ENCODE measurements at places on chromosomes 1 and 21. TPM values are rescaled to one million over a fixed set of nuclear protein-coding genes. Genes with fewer than 3 reads are reported as not detected.

IKBKE gene
- total RNA-seq: 14.5 TPM

GRCh38 chr1:19764848-19765247 lies 34.9 kb downstream of the TMCO4 start:
- H3K4me1 ChIP-seq: no peaks in the 10 kb centered on the region
- no peaks in the 10 kb centered on the region for H3K27me3 ChIP-seq
- DNase-seq: no peak
- peaks cover 2% of the 10 kb centered on the region for H3K36me3 ChIP-seq

- no peaks in the 10 kb centered on the region for H3K27me3 ChIP-seq
- H3K4me1 ChIP-seq: no peaks in the 10 kb centered on the region
- DNase-seq: no peak
- no peak overlapping the region for H3K27ac ChIP-seq
- H3K4me3 ChIP-seq: no peak overlapping the region
These were observed 1271.8 kb downstream of the BRINP3 start for GRCh38 chr1:189205863-189206262.

DNA sequence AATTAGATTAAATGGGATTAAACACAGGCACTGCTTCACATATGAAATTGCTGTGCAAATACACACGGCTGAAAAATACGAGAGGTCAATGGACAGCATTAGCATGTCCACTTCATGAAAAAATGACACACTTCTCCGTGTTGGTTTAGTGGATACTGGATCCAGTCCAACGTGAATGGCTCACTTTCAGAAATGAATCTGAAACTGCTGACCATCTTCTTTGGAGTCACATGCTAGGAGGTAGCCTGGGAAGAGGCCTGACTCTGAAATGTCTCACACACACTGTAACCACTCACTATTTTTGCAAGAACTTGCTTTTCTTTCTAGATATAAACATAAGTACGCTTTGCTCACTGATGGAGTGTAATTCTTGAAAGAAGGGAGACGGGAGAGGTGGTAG lies 127.3 kb downstream of the HLCS start:
- H3K4me3 ChIP-seq: no peak overlapping the region
- H3K27ac ChIP-seq: no peak overlapping the region
- DNase-seq: no peak

DNA sequence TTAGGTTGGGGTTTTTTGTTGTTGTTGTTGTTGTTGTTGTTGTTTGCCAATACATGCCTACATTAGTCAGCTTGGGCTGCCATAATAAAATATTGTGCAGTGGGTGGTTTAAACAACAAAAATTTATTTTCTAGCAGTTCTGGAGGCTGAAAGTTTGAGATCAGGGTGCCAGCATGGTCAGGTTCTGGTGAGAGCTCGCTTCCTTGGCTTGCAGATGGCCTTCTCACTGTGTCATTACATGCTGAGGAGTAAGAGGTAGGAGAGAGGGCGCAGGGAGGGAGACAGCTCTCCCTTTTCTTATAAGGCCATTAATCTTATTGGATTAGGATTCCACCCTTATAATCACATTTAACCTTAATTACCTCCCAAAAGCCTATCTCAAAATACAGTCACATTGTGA lies 52.7 kb downstream of the DIRAS3 start:
- H3K27ac ChIP-seq: no peak overlapping the region
- no peak for DNase-seq
- H3K27me3 ChIP-seq: no peaks in the 10 kb centered on the region
- H3K4me1 ChIP-seq: no peaks in the 10 kb centered on the region
- H3K36me3 ChIP-seq: no peaks in the 10 kb centered on the region
- no peak overlapping the region for H3K4me3 ChIP-seq

DNA sequence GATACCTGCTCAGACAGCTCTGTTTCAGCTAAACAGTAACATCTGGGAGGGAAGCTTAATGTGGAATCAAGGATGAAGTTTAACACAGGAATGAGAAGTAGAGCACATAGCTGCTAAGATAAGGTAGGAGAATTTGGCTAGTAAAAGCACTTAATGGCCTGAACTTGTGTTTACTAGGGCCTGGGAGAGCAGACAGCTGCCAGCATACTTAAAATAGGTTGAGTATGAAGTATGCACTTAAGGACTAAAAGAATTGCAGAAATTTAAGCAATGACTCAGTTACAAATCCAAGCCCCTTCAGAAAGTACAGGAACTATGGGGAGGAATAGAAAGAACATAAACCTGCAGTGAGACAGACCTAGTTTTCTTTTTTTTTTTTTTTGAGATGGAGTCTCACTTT lies 53.0 kb downstream of the BACH1 start:
- no peaks in the 10 kb centered on the region for H3K27me3 ChIP-seq
- H3K4me3 ChIP-seq: no peak overlapping the region
- DNase-seq: no peak
- no peaks in the 10 kb centered on the region for H3K36me3 ChIP-seq

DNA sequence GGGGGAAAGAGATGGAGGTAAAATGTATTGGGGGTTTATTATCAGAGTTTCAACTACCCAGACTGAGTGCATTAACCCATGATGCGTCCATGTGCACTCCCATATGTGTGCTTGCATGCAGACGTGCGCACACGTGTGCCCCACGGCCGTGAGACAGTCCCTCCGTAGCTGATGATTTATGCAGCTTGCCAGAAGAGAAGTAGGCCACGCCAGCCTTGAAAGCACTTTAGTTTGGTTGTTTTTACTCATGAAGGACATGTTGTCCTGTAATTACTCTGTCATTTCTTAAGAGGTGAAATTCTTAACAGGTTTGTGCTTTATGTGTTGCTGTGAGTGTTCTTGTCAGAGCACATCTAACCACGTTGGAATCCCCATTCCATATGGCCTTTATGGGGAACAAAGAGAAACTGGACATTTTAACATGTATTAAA lies 467.8 kb downstream of the LMO4 start:
- H3K4me3 ChIP-seq: no peak overlapping the region
- DNase-seq: peak; percentile 37
- no peaks in the 10 kb centered on the region for H3K36me3 ChIP-seq
- no peak overlapping the region for H3K27ac ChIP-seq
- peaks cover 3% of the 10 kb centered on the region for H3K4me1 ChIP-seq
- no peaks in the 10 kb centered on the region for H3K27me3 ChIP-seq

DNA sequence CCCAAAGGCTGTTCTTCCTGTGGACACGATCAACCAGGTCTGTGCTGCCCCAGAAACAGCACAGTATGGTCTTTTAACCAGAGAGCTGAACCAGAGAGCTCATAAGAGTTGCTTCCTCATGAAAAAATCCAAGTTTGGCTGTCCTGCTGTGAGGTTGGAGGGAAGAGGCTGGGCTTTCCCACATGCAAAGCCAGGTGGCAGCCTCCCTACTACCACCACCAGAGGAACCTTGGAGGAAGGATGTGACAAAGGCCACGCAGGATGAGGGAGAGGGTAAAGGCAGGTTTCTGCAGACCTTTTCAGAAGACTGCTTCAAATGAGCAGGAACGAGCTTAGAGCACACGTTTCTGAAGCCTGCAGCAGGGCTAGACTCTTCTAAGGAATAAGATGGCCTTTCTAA lies 27.1 kb downstream of the FAM78B start:
- H3K27ac ChIP-seq: no peak overlapping the region
- no peak overlapping the region for H3K4me3 ChIP-seq
- H3K4me1 ChIP-seq: no peaks in the 10 kb centered on the region
- no peak for DNase-seq

DNA sequence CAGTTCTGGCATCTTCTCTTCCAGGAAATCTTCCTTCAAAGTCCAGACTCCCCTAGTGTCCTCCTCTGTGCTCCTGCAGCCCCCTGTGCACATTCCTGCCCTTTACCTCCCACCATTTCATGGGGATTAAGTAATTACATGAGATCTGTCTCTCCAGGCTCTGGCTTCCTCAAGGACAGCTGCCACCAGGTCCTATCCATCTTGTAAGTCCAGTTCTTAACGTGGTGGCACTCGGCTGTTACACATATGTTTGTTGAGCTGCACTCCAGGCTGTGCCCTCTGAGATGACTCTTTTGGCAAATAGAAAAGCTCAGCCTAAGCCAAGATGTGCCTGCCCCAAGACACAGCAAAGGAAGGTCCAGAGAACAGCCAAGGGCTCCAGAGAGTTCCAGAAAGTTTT lies 57.4 kb upstream of the CAMK1G start:
- H3K36me3 ChIP-seq: no peaks in the 10 kb centered on the region
- no peak overlapping the region for H3K4me3 ChIP-seq
- DNase-seq: no peak
- peaks cover 5% of the 10 kb centered on the region for H3K4me1 ChIP-seq

DNA sequence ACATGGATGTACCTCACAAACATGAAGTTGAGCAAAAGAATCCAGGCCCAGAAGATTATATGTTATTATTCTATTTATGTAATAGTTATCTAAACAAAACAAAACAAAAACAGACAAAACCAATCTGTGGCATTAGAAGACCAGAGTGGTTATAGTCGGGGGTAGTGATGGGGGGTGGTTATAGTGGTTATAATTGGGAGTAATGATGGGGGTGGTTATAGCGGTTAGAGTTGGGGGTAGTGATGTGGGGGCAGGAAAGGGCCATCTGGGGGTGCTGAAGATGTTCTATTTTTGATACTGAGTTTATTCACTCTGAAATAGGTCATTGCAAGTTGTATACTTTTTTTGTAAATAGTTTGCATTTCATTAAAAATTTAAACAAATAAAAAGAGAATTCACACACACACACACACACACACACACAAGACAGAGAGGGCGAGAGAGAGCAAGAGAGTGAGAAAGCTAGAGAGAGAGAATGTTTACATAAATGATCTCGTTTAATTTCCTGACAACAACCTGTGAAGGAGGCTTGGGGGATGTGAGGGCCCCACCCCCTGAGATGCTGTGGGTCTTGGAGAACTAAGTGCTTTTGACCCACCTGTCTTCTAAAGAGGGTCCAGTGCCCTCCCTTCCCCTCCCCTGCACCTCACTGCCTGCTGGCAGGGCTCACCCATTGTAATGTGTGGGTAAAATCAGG lies 37.4 kb downstream of the RHOU start:
- H3K27ac ChIP-seq: no peak overlapping the region
- H3K4me3 ChIP-seq: no peak overlapping the region
- H3K27me3 ChIP-seq: no peaks in the 10 kb centered on the region

- H3K27ac ChIP-seq: no peak overlapping the region
- H3K4me1 ChIP-seq: no peaks in the 10 kb centered on the region
- no peaks in the 10 kb centered on the region for H3K36me3 ChIP-seq
- DNase-seq: peak; percentile 96
These were observed 24.6 kb downstream of the DMAP1 start for GRCh38 chr1:44237721-44238457.

DNA sequence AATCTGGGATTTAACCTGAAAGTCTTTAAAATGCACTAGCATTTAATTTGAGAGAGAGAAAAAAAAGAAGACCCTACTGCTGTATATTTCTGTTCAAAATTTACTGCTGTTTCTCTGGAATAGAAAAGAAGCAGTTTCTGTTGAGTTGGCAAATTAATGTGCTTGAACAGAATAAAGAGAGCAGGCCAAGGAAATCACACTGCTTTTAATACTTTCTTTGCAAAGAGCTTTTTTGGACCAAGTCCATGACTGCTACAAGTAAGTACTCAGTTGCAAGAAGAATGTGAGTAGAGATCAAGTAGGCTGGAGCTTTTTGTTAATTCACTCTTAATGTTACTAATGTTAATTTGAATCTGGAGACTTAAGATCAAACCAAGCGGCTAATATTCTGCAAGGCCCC lies 336.2 kb upstream of the SGIP1 start:
- no peak overlapping the region for H3K27ac ChIP-seq
- H3K27me3 ChIP-seq: no peaks in the 10 kb centered on the region
- no peaks in the 10 kb centered on the region for H3K4me1 ChIP-seq
- no peak overlapping the region for H3K4me3 ChIP-seq
- H3K36me3 ChIP-seq: no peaks in the 10 kb centered on the region
- DNase-seq: no peak

DNA sequence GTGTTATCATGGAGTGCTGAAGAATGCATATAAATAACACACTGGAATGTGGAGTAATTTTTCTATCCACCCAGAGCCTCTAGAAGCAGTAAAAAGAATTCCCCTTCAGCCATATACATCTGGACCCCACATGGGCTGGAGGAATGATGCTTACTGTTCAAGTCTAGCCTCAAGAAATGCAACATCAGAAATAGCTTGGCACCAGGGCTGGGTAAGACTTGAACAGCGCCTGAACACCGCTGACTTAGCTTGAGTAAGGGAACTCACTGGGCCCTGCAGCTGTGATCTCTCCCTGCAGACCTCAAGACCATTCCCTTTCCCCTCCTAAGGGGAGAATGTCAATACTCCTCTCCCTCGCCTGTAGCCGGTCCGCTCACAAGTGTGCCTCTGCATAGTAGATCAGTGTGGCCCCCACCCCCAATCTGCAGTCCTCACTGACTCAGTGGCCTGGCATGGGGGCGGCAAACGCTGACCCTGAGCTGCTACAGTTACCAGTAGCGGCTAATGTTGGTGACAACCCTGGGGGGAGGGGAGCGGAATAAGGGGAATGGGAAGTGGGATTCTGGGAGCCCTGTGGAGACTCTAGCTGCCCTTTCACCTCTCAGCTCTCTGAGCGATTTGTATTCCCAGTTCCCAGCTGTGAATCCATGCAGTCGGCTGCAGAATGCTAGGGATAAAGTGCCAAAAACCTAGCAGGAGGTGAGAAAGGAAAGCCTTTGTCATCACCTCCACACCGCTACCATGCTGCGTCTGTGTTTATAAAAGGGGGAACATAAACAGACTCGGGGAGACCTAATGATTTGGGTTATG lies 483.9 kb downstream of the DISC1 start:
- no peak overlapping the region for H3K4me3 ChIP-seq
- H3K27ac ChIP-seq: no peak overlapping the region
- H3K4me1 ChIP-seq: no peaks in the 10 kb centered on the region
- DNase-seq: no peak
- no peaks in the 10 kb centered on the region for H3K36me3 ChIP-seq

DNA sequence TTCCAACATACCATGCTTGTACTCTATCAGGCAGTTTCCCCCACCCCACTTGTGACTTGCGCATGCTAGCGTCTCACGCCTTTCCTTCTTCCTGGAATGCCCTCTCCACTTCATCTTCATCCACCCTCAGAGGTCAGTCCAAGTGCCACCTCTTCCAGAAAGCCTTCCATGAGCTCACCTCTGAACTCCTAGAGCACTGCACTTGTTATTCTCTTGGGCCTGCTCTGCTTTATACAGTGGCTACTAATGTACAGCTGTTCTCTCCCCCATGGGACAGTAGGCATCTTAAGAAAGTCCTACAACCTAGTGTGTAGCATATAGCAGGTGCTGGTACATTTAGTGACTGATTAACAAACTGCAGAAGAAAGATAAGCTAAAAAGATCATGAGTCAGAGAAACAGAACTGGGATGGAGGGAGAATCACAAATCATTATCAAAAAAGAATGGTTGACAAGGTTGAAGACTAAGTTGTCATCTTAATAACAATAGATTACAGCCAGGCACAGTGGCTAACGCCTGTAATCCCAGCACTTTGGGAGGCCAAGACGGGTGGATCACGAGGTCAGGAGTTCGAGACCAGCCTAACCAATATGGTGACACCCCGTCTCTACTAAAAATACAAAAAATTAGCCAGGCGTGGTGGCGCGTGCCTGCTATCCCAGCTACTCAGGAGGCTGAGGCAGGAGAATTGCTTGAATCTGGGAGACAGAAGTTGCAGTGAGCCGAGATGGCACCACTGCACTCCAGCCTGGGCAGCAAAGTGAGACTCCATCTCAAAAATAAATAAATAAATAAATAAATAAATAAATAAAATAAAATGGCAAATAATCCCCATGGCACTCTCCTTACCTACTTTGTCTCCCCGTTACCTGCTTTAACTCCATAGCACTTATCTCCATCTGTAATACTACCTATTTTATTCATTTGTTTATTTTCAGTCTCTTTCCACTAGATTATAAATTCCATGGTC lies 16.3 kb upstream of the TSPAN1 start:
- H3K27me3 ChIP-seq: no peaks in the 10 kb centered on the region
- H3K36me3 ChIP-seq: no peaks in the 10 kb centered on the region
- no peak overlapping the region for H3K27ac ChIP-seq
- no peak overlapping the region for H3K4me3 ChIP-seq
- DNase-seq: no peak

GRCh38 chr1:235093013-235093695 lies 35.5 kb downstream of the TOMM20 start:
- no peaks in the 10 kb centered on the region for H3K36me3 ChIP-seq
- peaks cover 7% of the 10 kb centered on the region for H3K4me1 ChIP-seq
- DNase-seq: peak; percentile 84
- H3K27me3 ChIP-seq: no peaks in the 10 kb centered on the region

All from kidney (tissue), 22 donors.